ENCODE measurements at places on chromosomes 3 and 15.

DNA sequence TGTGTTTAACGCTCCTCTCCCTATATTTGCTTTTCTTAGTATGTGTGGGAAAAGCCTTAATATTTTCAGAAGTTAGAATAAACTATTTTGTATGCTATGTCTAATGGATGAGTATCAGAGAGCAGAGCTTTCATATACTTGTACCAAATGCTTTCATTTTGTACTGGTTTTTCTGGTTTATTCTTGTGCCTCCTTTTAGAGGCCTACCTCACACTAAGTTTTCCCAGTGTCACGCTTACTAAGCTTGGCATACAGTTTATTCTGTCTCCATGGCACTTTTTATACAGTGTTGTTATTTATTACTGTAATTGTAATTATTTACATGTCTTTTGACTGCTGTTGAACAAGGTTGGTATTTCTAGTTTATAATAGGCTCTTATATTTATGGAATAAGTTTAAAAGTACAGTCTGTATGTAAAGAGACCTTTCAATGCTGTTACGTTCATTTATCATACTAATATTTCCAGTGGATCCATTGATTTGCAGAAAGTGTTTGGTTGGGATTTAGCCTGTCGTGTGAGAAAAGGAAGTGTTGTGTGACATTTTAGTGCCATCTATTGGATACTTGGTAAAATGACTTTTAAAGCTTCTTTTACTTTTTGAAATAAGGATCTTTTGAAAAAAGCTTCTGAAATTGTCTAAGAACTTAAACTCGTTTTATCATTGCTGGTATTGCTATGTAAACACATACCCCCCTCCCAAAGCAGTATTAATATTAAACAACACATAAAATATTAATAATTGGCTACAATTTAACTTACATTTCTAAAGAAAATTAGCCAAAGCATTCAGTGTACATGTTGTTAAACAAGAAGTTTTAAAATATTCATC lies 5.2 kb upstream of the EBLN2 start:
- DNase-seq = peak; percentile 57

DNA sequence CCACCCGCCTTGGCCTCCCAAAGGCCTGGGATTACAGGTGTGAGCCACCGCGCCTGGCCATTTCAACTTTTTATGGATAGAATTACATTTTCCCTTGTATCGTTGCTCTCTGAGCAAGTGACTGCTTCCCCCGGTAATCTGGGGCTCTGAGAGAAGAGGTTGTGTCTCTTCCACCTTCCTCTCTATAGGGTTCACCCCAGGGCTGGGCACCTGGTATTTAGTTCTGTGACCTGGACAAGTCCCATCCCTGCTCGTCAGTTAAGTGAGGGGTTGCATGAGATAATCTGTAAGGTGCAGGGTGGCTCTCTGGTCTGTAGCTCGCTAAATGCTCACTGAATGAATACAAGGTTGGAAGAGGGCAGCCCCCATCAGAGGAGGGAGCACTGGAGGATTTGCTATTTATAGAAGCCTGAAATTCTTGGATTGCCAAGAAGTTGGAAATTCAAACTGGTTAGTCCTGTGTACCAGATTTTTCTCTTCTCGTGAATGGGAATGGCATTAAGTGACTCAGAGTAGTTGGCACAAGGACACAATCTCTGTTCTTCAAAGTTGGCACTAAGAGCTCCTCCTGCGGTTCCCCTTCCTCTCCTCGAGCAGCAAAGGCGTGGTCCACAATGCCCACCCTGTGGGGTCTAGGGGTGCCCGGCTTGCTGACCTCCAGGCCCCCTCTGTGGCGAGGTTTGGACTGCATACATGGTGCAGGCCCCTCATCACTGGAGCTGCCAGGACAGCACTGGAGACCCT lies 68.1 kb upstream of the DLG1 start:
- DNase-seq = no peak

GRCh38 chr15:79381593-79381992 lies 50.5 kb upstream of the MINAR1 start:
- no peak for DNase-seq

DNA sequence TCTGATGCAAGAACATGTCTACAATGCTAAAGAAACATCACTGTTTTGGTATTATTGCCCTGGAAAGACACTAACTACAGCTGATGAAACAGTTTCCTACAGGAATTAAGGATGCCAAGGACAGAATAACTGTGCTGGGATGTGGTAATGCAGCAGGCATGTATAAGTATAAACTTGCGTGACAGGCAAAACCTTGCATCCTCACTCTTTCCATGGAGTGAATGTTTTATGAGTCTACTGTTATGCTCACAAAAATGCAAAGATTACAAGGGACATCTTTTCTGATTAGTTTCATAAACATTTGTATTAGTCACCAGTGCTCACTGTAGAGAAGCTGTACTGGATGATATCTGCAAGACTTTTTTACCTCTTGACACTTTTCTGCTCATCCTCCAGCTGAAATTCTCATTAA lies 143.6 kb downstream of the NAALADL2 start:
- DNase-seq = no peak

DNA sequence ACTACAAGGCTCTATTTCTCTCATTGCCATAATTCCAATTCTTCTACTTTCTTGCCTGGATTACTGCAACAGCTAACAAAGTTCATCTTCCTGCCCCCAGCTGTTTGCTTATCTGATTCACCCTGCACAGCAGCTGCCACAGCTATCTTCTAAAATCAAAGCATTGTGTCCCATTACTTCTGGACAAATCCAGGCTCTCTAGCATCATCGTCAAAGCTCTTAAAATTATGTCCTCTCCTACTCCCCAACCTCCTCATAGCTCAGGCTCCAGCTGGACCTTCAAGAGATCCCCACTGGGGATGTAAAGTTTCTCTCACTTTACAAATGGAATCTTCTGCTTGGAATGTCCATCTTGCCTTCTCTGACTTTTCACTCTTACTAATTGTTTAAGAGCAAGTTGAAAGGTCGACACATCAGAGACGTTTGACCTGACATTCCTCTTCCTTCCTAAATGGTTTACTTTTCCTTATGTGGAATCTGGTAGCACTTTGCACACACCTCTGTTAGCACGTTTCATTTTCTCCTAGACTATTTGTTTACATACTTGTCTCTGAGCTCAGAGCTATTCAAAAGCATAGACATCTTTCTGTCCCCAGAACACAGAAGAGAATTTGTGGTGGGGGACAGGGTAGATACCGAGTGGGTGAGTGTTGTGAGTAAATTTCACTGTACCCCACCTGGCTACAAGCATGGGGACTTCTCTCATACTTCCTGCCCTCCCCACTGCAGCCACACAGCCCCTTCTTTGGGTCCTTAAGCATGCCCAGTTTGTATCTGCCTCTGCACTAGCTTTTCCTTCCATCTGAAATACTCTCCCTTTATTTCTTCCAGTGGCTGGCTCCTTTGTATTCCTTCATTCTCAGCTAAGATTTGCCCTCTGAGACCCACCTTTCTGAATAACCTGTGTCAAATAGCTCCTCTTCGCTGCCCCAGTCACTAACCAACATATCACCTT lies 77.9 kb downstream of the SERPINI1 start:
- no peak for DNase-seq

DNA sequence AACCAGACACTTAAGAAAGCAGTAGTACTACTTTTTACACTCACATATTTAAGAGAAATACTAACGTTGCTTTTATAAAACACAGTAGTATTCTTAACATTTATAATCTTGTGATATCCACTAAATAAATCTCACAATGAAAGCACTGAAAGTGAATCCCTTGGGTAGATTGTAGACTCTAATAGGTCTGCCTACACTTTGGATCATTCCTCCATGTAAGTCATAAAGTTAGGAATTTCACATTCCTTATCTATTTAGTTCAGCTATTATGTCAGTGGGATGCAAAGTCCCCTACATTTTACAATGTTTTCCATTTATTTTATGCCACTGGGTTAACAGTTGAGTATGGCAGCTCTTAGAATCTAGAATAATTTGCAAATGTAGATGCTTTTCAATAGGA lies 330.7 kb downstream of the LSAMP start:
- no peak for DNase-seq

- no peak for DNase-seq
Observed at GRCh38 chr3:46489875-46490274, 7.9 kb upstream of the RTP3 start.

- DNase-seq = no peak
Observed at GRCh38 chr15:95498961-95499360, 831.5 kb upstream of the NR2F2 start.

DNA sequence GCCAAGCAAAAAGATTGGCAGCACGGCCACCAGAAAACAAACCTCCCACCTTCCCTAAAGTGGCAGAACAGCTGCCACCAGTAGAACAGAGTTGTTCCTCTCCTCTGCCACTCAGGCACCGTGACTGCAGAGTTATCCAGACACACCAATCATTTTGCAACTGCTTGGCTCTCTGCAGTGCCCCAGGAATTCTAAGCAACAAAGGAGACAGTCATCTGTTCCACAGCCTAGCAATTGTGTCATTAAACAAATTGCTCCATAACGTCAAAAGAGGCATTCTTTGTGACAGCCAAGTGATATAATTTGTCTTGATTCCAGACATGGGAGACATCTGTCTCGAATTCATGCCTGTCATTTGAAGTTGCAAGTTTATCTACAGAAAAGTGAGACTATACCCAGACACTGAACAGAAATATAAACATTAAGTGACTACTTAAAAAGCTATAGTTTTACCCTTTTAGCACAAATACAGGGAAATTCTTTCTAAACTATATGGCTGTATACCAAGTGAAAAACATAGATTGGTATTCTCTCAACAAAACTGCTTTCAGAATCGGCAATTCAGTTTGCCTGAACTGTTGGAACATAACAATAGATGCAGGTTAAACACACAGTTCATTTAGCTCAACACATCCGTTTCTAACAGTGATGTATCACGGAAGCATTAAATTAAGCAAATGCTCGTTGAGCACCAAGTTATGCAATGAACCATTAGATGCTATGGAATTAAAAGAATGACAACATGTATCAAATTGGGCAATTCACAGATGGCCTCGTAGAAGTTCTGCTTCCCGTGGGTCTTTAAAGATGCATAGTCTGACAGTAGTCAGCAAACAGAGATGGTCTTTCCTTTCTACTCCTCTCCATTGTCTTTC lies 281.3 kb downstream of the FGF12 start:
- no peak for DNase-seq

- no peak for DNase-seq
Observed at GRCh38 chr3:42526616-42527367, 24.3 kb downstream of the VIPR1 start.

DNA sequence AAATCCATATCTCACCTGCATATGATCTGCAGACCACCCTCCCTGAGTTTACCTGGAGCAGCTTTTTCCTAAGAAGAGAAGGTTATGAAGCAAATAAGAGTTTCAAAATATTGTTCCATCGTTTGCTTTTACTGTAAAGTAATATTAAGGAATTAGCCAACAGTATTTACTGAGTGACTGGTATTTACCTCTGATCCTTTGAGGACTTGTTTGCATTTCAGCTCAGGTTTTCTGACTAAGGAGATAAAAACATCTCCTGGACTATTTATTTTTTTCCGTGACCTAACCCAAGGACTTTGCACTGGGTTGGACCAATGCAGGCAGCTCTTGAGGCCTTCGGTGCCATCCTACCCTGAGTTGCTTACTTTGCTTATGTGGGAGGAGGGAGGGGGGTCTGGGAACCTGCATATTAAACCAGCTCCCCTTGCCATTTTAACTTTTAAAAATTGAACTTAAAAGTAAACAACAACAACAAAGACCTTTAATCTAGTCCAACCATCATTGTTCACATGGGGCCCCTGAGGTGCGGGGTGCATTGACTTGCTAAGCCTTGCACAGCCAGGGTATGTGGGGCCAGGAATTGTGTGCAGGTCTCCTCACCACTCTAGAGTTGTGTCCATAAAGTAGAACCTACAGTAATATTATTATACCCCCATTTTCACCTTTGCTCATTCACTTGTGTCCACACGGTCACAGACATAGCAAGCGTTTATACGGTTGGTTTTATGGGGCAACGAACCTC lies 39.3 kb downstream of the TRAK1 start:
- no peak for DNase-seq

DNA sequence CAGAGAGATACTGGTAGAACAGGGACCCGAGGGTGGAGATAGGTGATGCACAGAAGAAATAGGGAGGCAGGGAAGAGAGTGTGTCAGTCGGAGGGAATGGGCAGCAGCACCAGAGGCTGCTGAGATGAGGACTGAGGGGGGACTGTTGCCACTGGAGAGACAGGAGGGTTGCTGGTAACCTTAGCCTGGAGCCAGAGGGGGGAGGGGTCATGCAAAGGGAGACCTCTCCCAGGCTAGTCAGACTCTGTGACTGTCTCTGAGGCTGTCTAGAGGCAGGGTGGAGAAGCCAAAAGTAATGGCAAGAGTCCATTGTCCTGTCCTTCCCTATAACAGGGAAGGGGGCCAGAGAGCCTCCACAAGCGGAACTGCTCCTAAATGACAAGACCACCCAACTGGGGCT lies 2.1 kb upstream of the DLEC1 start:
- DNase-seq = no peak

DNA sequence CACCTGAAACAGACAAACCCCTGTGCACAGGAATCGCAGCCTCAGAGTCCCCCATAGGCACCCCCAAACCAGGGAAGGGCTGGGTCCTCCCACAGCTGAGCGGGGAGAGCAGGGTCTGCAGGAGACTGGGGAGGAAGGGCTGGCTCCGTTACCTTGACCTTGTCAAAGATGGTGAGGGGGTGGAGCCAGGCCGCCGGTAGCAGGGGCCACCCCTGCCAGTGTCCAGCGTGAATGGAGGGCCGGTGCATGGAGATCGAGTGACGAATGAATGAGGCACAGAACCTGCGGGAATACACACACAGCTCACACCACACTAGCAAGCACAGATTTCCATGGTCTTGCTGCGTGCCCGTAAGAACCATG lies 102.2 kb downstream of the TMEM266 start:
- DNase-seq = no peak

DNA sequence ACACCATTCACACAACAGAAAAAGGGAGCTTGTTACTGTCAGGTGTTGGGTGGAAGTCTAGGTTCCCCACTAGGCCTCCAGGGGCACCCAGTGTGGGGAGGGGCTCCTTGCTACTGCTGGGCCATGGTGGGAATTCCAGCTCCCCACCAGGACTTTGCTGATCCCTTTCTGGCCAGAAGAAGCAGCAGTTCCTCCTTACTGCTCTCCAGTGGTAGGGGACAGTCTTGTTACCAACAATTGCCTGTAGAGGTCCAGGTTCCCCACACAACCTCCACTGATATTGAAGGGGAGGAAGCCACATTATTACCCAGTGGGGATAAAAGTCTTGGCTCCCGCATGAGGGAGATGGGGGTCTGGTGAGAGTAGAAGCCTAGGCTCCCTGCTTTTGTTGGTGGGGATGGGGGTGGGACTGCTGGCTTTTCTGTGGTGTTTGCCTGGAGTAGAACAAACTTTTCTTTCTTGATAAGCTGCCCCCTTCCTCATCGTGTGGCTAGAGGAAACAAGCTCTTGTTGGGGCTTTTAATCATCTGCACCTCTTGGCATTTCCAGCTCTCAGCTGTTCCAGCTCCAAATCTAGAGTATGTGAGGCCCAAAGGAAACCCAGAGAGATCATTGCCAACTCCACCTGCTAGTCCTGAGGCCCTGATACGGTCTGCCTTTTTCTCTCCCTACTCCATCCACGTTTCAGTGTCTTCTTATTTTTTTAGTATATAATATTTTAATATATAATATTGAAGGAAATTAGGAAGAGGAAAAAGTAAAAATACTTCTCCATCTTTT lies 824.2 kb downstream of the AGBL1 start:
- DNase-seq = no peak

GRCh38 chr3:162295323-162295983 lies 798.8 kb downstream of the OTOL1 start:
- DNase-seq = no peak
